ENCODE measurements at places on chromosomes 6 and 20.
A peak's percentile ranks its signal among the peaks of the same experiment; 100 is the strongest.

DNA sequence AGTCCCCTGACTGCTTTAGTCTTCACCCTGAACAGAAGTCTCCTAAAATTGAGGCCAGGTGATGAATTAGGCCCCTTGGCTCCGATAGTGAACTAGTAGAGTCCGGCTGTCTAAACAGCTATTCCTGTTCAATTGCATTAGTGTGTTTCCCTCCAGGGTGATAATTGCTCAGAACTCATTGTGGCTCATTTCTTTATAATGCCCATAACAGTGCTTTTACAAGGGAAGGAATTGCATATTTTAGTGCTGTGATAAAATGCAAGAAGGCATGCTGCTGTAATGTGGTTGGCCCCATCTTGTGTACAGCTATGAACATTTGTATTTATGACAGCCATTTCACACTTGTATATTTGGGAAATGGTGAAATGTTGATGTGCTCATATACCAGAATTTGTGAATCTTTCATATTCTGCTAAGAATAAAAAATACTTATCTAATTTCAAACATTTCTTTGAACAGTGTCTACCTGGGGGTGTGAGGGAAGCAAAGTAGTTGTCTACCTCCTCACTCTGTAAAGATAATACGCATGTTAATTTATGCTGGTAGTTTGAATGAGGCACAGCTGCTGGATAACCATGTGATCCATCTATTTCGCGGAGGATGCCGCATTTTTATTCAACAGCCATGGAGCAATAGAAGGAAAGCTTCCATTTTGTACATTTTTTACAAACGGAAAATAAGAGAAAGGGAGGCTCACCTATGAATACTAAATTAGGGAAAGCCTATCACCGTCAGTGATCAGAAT is 451.4 kb downstream of the NKAIN2 start:
- no peak for DNase-seq

DNA sequence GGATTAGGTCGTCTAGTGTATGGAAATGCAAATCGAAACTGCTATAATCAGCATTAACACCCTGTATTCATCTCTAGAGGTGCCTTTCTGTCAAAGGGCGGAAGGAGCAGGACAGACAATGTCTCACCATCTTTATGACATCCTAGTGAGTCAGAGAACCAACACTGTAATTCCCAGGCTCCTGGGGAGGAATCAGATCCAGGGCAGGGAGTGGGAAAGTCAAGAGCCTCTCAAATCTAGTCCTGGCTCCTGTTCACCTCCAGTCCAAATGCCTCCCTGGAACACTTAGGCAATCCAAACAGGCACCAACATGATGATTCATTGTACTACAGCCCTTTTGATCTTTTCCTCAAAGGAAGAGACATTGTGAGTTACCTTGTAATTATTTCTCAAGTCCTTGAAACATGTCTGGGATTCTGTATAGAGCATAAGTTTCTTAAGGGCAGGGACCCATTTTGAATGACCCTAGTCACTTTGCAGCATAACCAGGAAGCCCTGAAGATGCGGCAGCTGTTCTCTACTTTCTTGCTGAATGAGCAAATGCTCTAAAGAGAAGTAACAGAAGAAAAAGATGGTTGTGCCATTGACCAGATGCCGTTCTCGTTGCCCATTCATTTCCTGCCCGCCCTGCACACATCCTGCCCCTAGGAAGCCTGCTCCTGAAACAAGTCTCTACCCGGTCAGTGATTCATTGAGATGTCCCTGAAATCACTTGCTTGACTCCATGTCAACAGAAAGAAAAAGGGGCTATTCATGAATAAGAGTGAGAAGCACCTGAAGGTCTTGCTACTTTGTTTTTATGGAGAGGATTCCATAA is 112.8 kb upstream of the JARID2 start:
- peak; percentile 95 for DNase-seq

DNA sequence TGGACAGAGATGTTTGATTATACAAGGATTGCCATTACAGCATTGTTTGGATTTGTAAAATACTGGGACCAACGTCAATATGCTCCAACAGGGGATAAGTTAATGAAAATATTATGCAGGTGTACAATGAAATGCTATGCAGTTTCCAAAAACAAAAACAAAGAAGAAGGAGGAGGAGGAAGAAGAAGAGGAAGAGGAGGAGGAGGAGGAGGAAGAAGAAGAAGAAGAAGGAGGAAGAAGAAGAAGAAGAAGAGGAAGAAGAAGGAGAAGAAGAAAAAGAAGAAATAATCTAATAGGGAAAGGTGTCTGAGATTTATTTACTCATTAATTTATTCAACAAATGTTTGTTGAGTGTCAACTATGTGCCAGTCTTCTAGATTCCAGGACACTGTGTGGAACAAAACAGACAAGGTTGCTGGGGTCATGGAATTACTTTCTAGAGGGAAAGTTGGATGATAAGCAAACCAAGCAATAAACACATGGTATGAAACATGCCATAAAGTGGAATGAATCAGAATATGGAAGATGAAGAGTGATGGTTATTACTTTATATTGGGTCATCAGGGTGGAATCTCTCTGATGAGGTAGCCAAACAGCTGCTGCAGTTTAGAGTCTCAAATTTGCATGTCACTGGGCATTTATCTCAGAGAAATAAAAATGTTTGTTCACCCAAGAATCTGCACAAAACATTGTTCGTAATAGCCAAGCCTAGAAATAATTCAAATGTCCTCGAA is 6.3 kb upstream of the TRIM27 start:
- DNase-seq: no peak

- DNase-seq: no peak
Observed at GRCh38 chr6:15368873-15369272, 123.0 kb downstream of the JARID2 start.

- peak; percentile 52 for DNase-seq
Observed at GRCh38 chr6:53888931-53889330, 94.1 kb downstream of the LRRC1 start.

DNA sequence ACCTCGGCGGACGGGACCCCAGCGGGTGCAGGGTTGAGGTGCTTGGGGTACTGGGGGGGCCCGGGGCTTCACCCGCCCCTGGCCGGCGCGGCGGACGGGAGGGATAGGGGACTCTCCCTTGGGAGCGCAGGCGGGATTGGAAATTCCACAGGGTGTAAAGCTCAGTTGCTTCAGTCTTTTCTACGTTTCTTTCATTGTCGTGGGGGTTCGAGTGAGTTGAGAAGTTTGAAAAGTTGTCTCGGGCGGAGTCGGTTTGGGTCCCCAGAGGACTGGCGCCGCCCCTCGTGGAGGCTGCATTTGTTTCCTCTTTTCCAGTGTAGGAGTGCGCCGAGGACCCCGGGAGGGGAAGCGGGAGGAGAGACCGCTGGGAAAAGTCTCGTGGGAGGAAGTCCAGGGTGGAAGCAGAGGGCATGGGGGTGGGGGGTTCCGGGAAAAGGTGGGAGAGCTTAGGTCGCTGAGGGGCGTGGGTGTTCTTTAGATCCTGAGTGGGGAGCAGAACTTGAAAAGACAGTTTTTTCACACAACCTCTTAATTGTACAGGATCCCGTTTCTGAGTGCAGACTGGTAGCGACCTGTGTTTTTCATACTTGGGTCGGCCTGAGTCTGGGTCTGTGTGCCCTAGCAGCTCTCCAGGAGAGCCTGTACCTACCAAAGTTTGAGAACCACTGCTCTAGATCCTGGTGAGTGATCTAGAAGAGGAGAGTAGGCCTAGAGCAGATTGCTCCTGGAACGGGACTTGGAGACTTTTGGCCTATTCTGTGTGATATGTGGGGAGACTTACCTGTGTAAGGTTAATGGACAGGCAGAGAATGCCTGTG is 495 bp downstream of the FAM83B start:
- no peak for DNase-seq

GRCh38 chr20:21189761-21190523 is 64.1 kb downstream of the KIZ start:
- no peak for DNase-seq

DNA sequence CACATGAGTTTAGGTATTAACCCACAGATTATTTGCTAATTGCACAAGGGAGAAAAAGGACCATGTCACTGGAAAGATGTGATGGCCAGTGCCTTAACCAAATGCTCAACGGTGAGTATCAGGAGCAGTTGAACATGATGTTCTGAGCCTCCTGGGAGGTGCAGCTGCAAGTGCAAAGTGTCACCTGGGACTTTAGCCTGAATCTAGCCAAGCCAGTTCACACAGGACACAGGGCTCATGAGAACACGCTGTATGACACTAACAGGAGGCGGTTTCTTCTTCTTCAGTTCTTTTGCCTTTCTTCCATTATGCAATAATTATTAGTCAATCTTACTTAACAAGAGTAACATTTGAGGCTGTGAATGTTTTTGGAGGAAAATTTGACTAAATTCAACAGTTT is 225.3 kb downstream of the THBS2 start:
- DNase-seq: no peak

DNA sequence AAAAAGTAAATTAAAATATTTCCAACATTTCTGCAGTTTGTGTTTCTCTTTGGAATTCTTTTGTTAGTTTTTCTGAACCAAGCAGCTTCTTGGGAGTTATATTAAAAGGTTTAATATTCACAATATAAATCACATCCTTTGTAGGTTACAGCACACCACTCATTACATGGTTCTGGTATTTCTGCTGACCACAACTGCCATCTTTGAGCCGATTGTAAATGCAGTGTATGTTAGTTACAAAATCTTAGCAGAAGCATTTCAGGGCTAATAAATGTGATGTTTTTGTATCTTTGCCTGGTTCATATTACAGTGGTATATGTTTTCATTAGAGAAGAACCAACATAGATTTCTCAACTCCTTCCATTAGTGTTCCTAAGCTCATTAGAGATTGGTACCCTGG is 19.1 kb upstream of the TSHZ2 start:
- DNase-seq: no peak

GRCh38 chr6:73565767-73566485 is 45.1 kb upstream of the EEF1A1 start:
- no peak for DNase-seq

DNA sequence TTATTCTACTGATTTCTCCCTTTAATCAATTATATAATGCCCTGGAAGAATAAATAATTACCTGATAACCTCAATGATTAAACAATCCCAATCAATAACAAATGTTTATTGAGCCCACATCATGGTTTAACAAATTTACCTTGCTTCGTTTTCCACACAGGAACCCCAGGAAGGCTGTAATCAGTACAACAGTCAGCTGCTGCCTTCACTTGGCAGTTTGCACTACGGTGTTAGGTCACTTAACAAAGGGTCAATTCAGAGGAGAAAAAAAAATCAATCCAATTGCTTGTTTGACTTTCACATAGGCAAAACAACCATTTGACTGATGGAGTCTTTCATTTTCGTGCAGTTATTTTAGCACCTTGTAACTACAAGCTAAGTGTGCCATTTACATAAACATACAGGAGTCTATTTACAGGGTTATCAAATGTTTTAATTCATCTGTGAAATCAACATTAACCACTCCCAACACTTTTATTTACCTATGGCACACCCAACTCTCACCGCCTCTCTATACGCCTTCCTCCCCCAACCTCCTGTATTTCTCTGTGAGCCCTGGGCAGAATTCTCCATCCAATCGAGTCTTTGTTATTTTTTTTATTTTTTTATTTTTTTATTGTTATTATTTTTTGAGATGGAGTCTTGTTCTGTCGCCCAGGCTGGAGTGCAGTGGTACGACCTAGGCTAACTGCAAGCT is 140.4 kb upstream of the TAB2 start:
- DNase-seq: no peak

- DNase-seq: no peak
Observed at GRCh38 chr6:169841907-169842606, 90.6 kb downstream of the ERMARD start.

DNA sequence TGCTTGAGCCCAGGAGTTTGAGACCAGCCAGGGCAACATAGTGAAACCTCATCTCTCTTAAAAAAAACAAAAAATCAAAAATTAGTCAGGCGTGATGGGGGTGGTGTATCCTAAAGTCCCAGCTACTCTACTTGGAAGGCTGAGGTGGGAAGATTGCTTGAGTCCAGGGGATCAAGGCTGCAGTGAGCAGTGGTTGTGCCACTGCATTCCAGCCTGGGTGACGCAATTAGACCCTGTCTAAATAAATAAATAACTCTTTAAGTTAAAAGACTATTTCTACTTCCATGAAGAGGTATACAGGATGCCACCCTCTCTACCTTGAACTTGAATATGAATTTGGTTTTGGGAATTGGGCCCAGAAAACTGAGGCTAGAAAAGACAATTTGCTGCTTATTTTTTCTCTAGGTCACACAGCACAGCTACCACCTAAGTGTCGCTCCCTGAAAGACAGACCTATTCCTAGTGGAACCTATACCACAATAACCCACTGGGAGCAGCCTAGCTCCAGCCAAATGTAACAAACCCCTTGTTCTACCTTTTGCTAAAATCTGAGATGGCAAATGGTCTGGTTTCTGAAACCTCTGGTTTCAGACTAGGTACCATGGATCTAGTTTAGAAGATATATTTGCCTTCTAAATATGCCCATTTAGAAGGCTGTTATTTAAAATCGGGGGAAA is 35.2 kb downstream of the HMGCLL1 start:
- no peak for DNase-seq

- DNase-seq: no peak
Observed at GRCh38 chr6:2942914-2943563, 28.3 kb downstream of the SERPINB6 start.

GRCh38 chr6:56314683-56315523 is 67.5 kb upstream of the COL21A1 start:
- peak; percentile 50 for DNase-seq

DNA sequence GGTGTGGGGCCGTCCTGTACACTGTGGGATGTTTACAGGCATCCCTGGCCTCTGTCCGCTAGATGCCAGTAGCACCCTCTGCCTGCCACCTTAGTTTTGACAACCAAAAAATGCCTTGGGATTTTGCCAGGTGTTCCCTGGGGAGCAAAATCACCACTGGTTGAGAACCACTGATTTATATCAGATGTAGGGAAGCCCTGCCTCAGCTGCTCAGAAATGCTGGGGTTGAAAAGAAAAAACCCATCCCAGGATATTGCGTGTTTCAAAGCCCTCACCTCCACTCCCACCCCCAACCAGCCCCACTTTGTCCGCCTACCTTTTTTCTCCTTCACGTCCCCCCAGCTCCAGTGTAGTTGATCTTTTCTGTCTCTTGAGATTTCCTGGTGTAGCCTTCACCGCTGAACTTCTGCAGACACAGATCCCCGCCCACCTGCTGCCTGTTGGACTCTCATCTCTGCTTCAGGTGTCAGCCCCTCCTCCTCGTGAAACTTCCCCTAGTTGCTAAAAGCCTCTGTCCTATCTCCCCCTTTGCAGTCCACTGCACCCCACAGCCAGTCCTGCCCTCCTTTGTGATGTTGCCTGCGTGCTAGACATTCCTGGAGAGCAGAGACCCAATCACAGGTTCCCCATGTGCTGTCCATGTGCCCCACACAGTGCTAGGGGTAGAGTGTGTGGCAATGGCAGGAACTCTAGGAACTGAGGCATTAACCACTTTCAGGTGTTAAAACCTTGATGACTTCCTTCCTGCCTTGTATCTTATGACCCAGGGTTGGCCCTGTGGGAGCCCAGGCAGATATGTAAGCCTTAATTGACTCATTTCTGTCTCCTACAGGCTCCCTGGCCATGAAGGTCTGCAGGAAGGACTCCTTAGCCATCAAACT is 98.9 kb downstream of the TBC1D7 start:
- DNase-seq: no peak

DNA sequence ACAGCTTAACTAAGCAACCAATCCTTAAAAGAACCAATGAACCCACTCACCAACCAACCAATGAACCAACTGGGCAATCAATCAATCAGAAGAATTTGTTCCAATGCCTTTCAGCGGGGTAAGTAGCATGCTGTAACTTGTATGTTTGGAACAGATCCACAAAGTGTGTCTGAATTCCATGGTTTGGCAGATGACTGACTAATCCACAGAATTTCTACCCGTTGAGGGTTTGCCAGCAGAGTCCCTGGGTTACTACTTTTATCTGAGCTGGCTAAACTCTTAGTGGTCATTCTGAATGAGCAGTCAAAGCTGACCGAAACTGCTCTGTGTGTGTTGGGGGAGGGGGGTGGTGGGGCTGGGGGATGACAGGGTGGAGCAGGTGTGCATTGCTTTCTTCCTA is 125.0 kb upstream of the JAG1 start:
- DNase-seq: no peak
